ENCODE measurements at places on chromosomes 3 and 15.

GRCh38 chr3:107578523-107578922 lies 55.8 kb downstream of the BBX start:
- no peak for DNase-seq

GRCh38 chr3:111588527-111588926 lies 6.6 kb downstream of the ZBED2 start:
- DNase-seq = no peak

DNA sequence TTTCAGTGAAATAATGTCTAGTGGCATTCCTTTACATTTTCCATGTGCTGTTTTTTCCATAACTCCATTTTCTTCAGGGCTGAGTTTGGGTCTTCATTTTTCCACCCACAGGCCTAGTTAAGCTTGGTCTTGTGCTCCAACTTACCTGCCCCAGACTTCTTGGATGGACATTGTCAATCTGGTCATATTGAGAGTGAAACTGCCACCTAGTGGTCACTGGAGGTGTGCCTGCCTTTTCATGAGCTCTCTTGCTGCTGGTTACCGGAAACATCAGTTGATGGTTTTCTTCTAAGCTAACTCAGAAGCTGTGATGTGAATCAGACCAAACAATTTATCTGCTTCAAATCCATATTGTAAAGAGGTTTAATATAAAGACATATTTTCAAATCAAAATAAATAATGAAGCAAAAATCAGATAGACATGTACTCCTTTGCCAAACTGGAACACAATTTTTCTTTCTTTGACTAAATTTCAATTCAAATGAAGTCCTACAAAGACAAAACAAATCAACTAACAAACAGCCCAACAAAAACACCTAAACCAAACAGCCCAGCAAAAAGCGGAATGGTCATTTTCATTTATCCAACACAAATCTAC lies 135.1 kb upstream of the RASGRP1 start:
- no peak for DNase-seq

- DNase-seq = no peak
These were observed 102.5 kb downstream of the IQSEC1 start for GRCh38 chr3:12970684-12971083.

DNA sequence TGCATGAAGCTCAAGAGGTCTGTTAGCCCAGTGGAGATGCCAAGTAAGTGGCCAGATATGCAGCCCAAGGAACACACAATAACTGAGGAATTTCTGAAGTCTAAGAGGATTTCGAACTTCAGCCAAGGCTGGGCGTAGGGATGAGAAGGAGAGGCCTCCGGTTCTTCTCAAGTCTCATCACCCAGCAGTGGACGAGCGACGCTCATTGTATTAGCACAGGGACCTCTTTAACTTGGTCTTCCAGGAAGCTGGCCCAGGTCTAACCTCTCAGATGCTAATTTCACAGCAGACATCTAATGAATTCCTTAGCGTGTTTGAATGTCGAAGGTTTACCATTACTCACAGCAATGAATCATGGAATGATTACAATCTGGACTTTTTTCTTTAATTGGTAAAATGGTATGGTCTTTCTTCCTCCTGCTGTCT lies 85.0 kb downstream of the HES1 start:
- DNase-seq = no peak

DNA sequence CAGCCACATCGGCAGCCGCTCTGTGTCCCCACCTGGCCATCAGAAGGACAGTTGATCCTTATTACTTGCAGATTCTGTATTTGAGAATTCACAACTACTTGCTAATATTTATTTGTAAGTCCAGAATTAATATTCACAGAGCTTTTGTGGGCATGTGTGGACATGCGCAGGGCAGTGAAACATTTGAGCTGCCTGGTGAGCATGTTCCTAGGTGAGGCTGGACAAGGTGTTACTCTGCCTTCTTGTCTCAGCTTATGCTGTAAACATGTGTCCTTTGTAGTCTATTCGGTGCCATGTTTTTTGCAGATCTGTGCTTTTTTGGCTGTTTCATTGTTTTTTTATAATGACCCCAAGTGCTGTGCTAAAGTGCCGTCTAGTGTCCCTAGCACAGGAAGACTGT lies 15.6 kb downstream of the FAH start:
- no peak for DNase-seq

DNA sequence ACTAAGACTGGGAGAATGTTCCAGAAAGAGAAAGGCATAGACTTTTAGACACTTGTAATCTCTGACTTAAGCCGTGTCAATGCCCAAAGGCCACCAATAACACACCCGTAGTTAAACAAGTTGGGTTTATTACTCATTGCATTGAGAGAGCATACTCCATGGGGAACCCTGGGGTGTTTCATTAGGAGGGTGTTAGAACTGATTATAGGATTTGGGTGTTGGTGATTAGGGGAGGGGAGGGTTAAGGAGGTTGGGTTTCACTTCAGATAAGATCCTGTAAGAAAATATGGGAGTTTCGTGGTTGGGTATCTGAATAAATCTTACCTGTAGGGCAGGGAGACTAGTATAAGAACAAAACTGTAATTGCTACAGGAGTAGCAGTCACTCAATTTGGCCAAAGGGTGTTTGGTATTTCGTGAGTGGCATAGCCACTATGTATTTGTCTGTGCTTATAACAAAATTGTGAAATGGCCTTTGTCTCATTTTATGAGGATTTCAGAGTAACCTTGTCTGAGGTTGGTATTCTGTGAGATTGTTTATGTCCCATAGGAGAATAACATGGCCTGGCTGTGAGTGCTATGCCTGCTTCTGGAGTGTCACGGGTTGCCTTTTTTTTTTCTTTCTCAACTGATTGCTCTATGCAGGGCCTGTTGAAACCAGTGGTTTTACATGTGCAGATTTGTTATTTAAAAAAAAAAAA lies 2.9 kb downstream of the HACD3 start:
- DNase-seq = no peak

GRCh38 chr15:93028632-93029213 lies 60.3 kb downstream of the RGMA start:
- no peak for DNase-seq

DNA sequence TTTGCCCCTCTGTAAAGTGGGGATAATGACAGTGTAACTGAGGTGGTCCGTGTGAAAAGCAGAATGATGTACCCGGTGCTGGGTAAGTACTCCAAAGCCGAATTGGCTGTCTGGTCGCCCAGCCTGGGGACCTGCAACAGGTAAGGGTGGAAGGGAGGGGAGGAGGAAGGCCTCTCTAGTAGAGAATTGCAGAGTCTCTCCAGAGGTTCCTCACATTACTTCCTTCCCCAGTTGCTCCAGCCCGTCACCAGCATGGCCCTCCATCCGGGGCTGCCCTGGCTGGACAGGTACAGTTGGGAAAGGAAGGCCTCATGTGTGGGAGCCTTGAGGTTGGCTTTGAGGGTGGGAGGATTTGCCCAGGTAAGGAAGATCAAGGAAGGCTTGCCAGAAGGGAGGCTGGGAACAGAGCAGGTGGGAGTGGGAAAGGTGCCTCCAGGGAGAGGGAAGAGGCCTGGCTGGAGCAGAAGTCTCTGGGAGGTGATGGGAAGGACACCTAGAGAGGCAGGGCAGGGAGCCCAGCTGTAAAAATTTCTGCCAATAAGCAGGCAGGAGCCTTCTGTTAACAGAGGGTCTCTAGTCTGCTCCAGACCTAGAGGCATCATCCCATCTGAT lies 1.7 kb upstream of the PSTPIP1 start:
- no peak for DNase-seq

- DNase-seq = no peak
These were observed 2.0 kb upstream of the ST8SIA2 start for GRCh38 chr15:92391640-92392039.

DNA sequence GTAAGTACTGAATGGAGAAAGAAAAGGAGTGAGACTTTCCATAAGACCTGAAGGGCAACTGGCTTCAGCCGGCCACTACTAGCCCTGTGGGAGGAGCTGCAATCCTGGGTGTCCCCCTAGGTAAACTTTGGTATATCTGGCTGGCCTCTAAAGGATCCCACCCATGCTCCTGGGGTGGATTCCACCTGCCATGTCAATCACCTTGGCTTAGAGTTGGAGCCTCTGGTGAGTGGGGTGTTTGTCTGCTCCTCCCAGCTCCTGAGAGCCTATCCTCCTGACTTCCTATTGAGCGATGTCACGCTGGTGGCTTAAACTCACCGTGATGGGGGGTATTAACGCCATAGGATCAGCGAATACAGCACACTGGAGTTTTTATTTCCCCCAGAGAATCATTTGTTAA lies 2.6 kb downstream of the SPTBN5 start:
- no peak for DNase-seq

- no peak for DNase-seq
These were observed 19.2 kb upstream of the TOP2B start for GRCh38 chr3:25683882-25684281.

- no peak for DNase-seq
These were observed 225.6 kb downstream of the ADAMTS9 start for GRCh38 chr3:64462203-64462602.

- no peak for DNase-seq
These were observed 517.1 kb upstream of the CCDC54 start for GRCh38 chr3:106860182-106860581.

GRCh38 chr3:57029924-57030323 lies 30.5 kb upstream of the SPATA12 start:
- no peak for DNase-seq

DNA sequence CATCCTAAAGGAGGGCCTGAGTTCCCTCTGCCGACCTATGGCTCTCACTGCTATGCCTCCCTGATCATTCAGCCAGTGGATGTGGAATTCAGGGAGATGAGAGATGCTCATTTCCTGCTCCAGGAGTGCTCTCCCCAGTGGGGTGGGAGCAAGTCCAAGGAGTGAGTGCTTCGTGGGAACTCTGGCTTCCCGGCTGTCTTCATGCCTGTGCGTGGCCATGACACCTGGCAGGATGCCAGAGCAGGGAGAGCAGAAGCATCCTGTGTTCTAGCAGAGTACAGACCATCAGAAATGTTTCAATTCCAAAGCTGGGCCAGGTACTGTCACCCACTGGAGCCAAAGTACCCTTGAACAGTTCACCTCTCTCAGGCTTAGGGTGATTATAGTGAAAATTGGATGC lies 45.1 kb downstream of the APH1B start:
- no peak for DNase-seq

GRCh38 chr3:121126033-121126706 lies 218.2 kb downstream of the STXBP5L start:
- no peak for DNase-seq

DNA sequence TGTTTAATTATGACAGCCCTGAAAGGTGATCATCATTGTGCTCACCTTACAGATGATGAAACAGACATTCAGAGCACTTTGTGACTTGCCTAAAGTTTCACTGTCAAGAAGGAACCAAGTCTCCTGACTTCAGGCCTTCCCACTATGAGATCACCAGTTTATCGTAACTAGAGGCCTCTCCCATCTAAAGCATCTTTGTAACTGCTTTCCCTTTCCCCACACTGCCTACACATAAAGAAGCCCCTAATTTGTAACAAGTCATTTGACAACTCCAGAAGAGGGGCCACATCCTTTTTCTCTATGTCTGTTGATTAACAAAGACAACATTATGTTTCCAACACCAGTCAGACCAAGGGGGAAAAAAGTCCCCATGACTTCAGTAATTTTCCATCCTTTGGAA lies 1.1 kb downstream of the KLHL6 start:
- DNase-seq = no peak

GRCh38 chr15:40633178-40633577 lies 39.1 kb downstream of the KNL1 start:
- no peak for DNase-seq

GRCh38 chr15:69895202-69895601 lies 202.5 kb downstream of the TLE3 start:
- no peak for DNase-seq

GRCh38 chr15:56839641-56840040 lies 78.8 kb upstream of the TCF12 start:
- no peak for DNase-seq

DNA sequence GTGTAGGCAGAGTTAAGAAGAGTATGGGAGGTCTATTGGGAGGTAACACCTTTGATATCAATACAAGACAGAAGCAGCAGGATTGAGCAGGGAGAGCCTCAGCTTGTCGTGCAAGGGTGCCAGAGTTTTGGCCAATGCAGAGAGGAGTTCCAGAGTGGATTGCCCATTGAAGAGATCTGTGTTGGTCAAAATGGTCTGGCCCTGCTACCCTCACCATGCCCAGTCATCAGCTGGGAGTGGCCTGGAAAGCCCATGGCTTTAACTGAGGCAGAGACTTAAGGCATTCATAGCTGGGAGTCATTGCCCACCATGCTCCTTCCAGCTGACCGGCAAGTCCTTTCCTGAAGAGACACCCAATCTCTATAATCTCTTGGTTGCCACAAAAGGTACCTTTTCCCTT lies 271.3 kb downstream of the ABHD5 start:
- DNase-seq = no peak

DNA sequence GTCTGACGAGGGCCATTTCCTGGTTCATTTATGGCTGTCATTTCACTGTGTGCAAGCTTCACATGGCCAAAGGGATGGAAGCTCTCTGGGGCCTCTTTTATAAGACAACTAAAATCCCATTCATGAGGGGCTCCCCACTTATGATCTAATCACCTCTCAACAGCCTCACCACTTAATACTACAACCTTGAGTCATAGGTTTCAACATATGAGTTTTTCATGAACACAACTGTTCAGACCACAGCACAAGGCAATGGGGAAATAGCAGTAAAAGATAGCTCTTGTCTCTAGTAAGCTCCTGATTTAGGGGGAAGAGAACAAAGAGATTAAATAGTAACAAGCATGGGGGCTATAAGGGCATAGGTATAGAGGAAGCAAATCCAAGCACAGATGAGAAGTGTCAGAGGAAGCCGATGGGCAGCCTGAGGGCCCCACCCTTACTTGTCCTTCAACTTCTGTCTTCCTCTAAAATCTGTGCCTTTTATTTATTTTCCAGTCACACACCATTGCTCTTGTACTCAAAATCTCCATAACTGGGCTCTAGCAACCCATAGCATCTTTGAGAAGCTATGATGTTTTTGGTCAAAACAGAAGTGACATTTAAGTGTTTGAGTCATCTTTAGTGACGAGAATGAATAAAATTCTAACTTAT lies 329.1 kb downstream of the UNC13C start:
- no peak for DNase-seq

- no peak for DNase-seq
These were observed 3.3 kb downstream of the TUBGCP5 start for GRCh38 chr15:23035964-23036566.

DNA sequence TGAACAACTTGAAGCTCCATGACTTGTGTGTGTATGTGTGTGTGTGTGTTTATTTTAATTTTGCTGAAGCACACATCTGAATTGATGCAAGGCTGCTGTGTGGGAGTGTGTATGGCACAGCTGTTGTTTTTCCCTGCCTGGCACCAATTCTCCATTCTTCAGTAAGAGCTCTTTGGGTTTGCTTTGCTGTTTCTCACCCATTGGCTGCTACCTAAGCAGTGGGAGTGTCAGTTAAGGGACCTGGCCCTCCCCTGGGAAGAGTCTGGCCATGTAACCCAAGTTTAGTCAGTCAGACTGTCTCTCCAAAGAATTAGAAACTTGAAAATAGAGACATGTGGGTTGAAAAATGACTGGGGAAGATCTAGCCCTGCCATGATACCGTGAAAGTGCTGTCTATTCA lies 126.2 kb upstream of the SYNPR start:
- DNase-seq = no peak

GRCh38 chr3:14801031-14801430 lies 17.7 kb upstream of the FGD5 start:
- DNase-seq = no peak

Data from brain pericyte (primary cell).